Activated CD8-positive, alpha-beta memory T cell treated with anti-CD3 and anti-CD28 coated beads for 48 hours (primary cell): ENCODE measurements at places on chromosomes 3 and 15.
A peak's percentile ranks its signal among the peaks of the same experiment; 100 is the strongest.

DNA sequence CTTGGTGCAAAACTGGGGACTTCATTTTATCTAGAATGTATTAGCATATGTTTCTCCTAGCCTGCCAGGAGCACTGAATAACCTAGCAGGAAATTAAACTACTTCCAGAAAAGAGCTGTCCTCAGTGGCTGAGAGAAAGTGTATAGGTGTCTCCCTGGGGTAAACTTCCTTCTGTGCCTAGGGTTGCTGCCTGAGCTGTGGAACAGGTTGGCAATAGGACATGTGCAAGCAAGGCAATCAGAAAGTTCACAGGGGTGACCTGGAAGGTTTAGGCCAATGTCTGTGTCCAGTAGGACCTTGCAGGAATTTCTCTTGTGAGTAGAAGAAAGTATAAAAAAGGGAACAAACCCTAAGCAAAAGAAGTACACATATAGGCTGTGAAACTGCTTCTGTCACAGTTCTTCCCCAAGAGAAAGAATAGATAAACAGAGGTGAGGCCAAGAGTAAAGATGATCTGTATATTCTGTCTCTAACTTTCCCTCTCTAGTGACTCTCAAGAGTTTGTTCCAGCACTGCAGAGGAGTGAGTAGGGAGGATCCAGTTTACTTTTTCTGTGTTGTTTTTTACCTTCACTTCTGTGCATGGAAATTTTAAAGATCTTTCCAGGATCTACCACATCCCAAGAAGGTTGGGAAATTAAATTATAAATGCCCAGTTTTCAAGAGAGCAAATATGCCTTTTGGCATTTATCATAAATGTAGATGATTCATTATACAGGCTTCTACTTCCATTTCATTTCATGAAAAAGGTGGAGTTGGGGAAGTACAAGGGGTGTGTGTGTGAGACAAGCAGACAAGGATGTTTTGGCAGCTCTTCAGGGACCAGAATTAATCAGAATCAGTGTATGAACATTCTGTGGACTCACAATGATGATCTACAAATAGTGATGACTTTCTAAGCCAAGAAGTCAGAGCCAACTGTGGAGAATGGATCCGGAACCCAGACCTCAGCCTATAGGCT lies 155.2 kb downstream of the RBPMS2 start:
- no peak for DNase-seq

GRCh38 chr3:28286595-28286994 lies 45.2 kb downstream of the CMC1 start:
- no peak for DNase-seq

DNA sequence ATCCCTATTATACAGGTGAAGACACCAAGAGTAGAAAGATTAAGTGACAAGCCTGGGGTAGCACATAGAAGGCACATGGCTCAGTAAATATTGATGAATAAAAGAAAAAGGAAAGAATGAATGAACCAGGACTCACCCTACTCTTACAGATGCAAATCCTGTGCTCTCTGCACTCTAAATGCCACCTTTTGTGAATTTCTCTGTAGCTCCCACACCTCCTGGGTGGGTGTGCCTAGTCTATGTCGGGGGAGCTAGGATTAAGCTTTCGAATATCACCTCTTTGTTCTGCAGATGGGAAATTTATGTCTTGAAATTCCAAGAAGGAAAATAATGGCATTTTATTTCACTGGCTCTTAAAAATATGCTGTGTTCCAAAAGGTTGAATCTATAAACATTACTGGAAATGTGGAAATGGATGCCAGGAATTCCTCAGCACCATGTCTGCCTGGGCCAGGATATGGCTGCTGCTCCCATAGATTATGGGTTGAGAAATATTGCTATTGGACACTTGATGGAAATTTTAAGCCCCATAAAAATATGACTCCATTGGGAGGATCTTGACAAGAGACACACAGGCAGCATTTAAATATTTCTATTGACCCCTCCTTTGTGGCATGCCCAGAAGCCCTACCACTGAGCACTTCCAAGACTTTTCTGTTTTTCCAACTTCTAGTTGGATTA lies 43.3 kb downstream of the CCNB2 start:
- DNase-seq, result no peak

- DNase-seq, result no peak
These were observed 527.9 kb upstream of the MDFIC2 start for GRCh38 chr3:70840106-70840870.

DNA sequence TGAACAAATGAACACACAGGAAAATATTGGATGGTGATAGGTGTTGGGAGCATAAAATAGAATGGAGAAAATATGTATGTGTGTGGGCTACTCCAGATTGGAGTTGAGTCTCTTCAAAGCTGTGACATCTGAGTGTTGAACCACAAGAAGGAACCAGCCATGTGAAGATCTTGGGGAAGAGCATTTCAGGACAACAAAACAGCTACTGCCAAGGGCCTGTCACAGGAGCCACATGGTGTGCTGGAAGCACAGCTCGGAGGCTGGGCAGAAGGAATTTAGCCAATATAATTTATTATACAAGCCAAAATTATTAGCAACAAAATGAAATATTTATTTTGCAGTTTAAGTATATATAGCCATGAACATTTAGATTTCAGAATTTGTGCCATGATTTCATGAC lies 108.3 kb upstream of the FGF7 start:
- DNase-seq, result no peak

DNA sequence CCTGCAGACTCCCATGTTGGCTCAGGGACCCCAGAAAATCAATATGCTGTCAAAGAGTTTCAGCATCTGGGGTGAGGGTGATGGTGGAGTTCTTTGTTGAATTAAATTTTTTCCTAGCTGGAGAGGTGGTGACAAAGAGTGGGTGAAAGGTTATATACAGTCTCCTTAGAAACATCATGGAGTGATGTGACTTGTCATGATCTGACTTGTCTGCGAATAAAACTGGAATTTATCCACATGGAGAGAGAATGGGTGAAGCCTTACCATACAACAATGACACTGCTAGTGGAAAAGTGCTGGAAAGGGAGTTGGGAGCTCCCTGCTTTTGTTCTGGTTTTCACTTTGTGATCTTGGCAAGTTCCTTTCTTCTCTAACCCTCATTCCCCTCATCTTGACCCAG lies 75.0 kb downstream of the ARNT2 start:
- DNase-seq, result no peak

GRCh38 chr3:63795438-63795837 lies 23.7 kb upstream of the C3orf49 start:
- DNase-seq, result no peak

GRCh38 chr3:184549796-184550577 lies 11.6 kb upstream of the EPHB3 start:
- DNase-seq, result no peak

GRCh38 chr3:177516158-177517011 lies 319.1 kb upstream of the TBL1XR1 start:
- DNase-seq, result no peak

- DNase-seq, result no peak
These were observed 3.2 kb upstream of the SLC7A14 start for GRCh38 chr3:170589113-170589512.

DNA sequence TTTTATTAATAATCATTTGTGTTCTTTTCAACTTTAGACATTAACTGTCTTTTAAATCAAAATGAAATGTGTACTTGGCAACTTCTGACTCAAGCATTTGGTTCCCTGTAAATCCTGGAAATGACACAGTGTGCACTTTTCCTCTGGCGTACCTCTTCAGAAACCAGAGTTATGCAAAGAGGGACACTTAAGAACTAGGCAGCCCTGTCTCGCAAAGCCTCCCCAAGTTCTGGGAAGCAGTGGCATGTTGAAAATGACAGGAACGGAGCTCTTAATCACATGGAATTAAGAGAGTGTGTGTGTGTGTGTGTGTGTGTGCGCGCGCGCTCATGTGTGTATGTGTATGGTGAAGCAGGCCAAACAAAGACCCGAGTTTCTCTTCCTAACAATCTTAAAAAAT lies 707.4 kb downstream of the MECOM start:
- no peak for DNase-seq

GRCh38 chr3:42656680-42657610 lies 3.4 kb downstream of the ZBTB47 start:
- DNase-seq, result no peak

DNA sequence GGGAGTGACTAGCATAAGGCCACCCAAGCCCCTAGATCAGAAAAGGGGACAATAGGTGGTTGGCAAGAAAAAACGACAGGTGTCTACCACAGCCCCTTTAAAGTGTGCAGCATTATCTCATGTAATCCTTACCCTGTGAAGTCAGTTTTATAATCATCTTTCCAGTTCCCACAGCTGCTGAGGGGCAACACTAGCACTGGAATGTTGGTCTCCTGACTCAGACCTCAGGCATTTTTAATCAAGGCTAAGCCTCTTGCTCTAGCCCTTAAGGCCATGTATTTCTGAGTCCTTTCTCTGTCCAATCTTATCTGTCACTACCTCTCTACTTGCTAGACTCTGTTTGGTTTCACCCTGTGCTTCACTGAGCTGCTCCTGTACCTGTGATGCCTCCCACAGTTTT lies 171.7 kb downstream of the TLE3 start:
- no peak for DNase-seq

DNA sequence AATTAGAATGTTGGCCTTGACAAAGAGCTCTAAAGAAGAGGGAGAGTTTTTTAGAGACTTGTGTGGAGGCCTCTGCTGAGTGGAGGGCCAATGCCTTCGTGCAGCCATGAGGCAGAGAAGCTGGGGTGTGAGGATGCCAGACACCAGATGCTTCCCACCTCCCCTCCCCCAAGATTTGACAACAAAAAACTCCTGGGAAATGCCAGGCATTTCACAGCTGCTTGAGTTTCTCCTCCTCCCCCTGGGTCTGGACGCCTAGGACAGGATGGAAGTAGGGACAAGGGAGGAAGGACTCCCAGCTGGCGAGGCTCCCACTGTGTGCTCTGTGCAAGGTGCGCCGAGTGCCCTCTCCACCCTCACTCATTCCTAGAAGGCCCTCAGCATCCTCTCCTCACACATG lies 20.1 kb downstream of the TGM4 start:
- DNase-seq, result no peak

- DNase-seq, result no peak
These were observed 57.9 kb upstream of the SELENOK start for GRCh38 chr3:53949541-53949940.

DNA sequence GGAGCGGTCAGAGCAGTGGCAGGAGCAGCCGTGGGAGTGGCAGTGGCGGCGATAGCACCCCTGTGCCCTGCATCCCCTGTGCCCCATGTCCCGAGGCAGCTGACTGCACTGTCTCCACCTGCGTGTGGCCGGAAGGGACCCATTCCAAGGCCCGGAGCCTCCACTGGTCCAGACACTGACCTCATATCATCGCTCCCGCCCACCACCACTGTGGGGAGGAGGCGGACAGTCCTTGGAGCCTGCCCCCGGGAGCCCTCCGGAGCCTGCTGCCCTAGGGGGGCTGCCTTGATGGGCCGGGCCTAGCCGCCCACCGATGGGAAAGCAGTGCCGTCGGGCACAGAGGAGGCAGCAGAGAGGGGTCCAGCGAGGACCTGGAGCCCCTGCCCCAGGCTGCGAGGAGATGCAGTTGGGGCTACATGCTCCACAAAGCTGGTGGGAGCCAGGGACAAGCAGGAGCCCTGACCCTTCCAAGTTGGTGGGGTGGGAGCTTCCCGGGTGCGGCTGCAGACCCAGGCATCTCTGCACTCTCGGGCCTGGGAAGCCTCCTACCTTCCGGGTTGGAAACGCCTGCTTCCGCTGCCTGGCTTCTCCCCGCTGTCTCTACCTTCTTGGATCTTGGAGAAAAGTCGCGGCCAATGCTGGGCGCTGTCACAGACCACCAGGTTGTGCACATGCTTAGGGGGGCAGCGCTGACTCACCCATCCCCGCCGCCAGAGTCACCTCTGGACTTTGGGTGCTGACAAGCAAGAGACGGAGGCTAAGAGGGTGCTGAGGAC lies 283.2 kb upstream of the ROBO1 start:
- no peak for DNase-seq

- DNase-seq, result no peak
These were observed 151.2 kb downstream of the MYRIP start for GRCh38 chr3:39960515-39961191.

DNA sequence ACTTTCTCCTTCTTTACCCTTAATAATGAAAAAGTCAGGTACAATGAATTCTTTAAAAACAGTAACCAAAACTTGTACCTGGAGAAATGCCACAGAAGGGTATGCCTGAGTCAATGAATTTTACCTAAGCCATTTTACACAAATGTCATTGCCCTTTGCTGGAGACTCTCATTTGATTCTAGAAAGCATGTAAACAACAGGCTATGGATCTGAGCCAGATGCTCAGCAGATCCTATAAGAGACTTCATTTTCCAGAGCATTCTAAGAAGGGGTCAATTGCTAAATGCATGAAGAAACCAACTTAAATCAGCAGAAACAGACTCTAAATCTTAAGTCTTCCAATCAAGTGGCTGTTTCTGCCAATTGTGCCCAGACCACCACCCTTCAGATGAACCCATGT lies 83.8 kb upstream of the GALNT15 start:
- DNase-seq, result no peak

- no peak for DNase-seq
These were observed 14.1 kb downstream of the LYSMD4 start for GRCh38 chr15:99719096-99719541.

- no peak for DNase-seq
These were observed 213.7 kb upstream of the ADAMTS9 start for GRCh38 chr3:64901522-64901885.

DNA sequence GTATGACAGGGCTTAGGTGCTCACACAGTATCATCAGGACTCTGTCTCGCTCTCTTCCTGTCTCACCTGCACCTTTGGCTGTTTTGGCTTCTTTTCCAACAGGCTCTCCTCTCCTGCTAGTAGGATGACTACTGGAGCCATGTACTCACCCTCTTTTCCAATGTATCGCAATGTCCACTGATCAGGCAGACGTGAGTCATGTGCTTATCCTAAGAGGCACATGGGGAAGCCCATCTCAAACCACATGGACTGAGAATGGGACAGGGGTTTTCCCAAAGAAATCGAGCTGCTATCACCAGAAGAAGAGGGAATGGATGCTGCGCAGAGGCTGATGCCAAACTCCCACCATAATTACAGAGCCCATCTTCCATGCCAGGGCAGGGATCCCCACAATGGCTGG lies 180.6 kb downstream of the IL5RA start:
- DNase-seq, result no peak

DNA sequence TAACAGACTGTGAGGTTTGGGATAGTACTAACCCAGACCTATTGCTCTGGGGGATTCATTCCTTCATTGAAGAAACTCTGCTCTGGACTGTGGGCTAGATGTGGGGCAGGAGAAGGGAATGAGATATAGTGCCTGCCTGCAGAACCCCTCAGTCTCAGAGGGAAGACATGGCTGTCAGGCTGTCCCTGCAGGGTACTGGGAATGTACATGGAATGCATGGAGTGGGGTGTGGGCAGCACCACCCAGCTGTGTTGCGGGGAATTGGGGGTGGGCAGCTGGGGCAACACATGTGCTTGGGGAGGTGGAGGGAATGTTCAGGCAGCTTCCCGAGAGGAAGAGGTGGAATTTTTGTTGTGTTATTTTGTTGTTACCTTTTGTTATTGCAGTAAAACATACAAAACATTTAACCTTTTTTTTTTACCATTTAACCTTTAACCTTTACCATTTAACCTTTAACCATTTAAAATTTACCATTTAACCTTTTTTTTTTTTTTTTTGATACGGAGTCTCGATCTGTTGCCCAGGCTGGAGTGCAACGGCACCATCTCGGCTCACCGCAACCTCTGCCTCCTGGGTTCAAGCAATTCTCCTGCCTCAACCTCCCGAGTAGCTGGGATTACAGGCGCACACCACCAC lies 7.3 kb downstream of the PAQR5 start:
- DNase-seq, result no peak

GRCh38 chr15:50190723-50191122 lies 8.7 kb downstream of the SLC27A2 start:
- no peak for DNase-seq

- peak; percentile 49 for DNase-seq
These were observed 96.1 kb upstream of the CHD2 start for GRCh38 chr15:92803852-92804609.
